Activated T-cell treated with anti-CD3 and anti-CD28 coated beads, Interleukin-2, amount 50 U/mL, for 72 hours (primary cell): ENCODE measurements at places on chromosomes 7 and 10.

DNA sequence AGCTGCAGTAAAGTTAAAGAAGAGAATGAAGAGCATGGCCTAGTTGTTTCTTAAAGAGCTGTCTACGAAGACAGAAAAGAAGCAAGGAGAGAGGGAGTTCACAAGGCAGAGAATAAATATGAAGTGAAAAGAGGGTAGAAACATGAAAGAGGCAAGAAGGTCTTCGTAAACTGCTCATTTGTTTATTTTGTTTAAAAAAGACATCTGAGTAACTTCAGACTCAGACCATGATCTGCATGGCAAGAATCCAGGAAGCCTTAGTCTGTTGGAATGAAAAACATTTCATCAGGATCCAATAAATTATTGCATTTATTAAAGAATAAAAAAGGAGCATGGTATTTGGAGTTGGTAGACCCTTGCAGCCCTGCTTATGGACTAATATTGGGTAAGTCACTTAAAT lies 151.1 kb downstream of the SEM1 start:
- DNase-seq: no peak

DNA sequence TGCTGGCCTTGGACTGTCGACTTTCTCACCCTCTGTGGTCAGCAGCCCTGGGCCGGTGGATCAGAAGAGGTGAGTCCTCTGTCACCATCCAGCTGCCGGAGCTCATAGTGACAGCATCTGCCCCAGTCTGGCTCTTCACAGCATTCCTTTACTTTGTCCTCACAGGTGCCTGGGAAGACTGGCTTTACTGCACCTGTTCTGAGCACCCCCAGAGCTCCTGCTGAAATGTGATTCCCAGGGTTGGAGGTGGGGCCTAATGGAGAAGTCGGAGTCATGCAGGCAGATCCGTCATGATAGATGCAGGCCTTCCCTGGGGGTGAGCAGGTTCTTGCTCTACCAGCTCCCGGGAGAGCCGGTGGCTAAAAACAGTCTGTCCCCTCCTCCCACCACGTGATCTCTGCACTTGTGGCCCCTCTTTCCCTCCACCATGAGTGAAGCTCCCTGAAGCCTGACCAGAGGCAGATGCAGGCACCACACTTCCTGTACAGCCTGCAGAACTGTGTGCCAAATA lies 171.5 kb downstream of the ZMYND11 start:
- no peak for DNase-seq

DNA sequence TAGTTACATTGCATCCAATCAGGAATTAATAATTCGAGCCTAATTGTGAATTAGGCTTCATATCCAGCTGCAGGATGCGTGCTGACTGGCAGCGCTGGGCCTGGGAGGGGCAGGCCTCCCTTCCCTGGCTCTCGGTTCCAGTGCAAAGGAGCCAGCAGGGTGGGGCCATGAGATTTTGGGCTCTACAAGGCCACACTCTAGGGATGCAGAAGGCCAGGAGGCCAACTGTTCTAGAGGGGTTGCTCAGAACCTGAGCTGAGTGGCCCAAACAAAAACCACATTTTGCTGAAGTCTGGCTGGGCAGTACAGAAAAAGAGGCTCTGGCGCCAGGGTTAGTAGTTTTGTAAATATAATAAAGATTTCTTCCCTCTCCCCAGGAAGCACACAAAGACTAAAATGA lies 72.3 kb downstream of the CLEC2L start:
- DNase-seq: no peak

GRCh38 chr10:2985729-2986232 lies 81.6 kb upstream of the PFKP start:
- no peak for DNase-seq

DNA sequence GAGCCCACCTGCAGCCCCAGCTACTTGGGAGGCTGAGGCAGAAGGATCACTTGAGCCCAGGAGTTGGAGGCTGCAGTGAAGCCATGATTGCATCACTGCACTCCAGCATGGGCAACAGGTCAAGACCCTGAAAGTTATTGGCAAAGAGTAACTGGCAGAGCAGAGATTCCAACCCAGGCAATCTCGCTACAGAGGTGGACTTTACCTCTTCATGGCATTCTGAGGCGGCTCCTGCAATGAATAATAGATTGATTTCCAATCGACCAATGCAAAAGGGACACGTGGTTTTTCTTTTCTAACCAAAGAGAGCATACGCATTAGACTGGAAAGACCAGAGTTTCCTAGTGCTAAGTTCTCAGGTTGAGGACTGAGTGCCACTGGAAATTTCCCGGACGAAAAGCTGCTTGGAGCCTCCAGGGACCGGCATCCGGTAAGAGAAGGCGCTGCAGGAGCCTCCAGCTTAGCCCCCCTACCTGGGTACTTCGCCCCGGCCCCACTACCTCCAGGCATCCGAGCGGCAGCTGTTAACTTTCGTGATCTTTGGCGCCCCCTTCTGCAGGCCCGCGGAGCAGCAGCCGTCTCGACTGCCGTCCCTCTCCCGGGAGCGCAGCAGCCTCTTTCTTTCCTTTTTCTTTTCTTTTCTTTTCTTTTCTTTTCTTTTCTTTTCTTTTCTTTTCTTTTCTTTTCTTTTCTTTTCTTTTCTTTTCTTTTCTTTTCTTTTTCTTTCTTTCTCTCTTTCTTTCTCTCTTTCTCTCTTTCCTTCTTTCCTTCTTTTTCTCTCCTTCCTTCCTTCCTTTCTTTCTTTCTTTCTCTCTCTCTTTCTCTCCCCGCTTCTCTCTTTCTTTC lies 4.1 kb downstream of the MBLAC1 start:
- DNase-seq: peak; percentile 91

DNA sequence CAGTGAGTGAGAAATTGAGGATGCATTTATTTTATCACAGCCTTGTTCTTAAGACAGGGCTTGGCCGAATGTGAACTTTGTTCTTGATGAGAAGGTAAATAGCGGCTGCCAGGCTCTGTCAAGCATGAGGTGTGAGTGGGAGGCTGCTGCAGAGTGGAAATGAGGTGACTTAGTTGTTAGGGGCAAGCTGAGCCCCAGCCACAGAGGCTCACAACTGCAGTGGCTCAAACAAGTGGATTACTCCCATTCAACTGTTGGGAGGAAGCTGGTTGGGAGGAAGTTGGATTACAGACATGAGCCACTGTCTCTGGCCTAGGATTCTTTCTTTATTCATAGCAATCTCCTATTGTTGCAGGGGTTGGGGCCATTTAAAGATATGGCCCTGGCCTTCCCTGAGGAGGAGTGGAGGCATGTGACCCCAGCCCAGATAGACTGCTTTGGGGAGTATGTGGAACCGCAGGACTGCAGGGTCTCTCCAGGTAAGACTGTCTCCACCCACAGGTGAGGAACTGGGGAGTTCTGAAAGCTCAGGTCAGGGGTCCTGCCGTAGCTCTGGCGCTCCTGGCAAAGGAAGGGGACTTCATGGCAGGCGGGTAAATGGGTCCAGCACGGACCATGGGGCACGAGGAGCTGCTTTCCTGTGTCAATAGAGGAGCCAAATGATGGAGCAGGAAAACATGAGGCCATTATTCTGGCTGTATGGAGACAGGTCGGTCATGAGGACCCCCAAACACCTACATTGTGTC lies 7.1 kb downstream of the ZSCAN25 start:
- peak; percentile 65 for DNase-seq
